Stimulated activated CD4-positive, alpha-beta T cell treated with anti-CD3 and anti-CD28 coated beads, Interleukin-4, amount 100 ng/mL, for 48 hours (primary cell): ENCODE measurements at places on chromosomes 4 and X.
A peak's percentile ranks its signal among the peaks of the same experiment; 100 is the strongest.

- DNase-seq: no peak
Measured at GRCh38 chr4:37983951-37984350, 23.8 kb downstream of the PTTG2 start.

DNA sequence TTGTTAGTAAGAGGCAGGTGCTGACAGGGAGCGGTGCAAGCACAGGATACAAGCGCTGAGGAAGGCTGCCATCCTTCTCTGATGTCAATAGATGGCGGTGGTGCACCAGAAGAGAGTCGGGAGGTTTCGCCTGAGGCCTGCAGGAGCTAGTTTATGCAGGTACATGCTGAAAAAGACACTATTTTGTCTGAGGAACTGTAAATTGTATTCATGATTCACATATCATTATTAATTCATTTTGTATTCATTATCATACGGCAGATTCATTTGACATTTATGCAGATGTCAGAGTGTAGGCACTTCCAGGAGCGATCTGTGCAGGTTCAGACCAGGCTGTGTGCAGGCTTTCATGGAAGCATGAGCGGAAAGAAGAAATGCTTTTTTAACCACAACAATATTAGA lies 824.0 kb downstream of the STIM2 start:
- peak; percentile 6 for DNase-seq

DNA sequence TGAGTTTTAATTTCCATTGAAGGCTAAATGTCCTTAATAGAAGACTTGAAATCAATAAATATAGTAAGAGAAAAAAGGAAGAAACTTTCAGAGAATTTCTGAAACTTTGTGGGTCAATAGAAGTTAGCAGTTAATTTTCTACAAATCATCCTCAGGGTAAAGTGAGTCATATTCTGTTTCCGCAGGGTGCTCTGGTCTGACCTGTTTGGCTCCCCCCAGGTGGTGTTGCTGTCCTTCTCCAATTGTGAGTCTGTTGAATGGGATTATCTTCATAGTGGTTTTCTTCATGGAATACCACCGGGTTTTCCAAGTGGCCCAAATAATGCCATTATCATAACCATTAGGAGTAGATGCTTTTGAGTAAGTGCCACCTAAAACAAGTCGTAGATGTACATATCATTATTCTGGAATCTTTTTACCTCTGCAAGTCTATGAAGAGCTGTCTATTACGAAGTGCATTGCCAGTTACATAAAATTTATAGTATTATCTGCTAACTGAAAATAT lies 7.7 kb downstream of the FGG start:
- no peak for DNase-seq

DNA sequence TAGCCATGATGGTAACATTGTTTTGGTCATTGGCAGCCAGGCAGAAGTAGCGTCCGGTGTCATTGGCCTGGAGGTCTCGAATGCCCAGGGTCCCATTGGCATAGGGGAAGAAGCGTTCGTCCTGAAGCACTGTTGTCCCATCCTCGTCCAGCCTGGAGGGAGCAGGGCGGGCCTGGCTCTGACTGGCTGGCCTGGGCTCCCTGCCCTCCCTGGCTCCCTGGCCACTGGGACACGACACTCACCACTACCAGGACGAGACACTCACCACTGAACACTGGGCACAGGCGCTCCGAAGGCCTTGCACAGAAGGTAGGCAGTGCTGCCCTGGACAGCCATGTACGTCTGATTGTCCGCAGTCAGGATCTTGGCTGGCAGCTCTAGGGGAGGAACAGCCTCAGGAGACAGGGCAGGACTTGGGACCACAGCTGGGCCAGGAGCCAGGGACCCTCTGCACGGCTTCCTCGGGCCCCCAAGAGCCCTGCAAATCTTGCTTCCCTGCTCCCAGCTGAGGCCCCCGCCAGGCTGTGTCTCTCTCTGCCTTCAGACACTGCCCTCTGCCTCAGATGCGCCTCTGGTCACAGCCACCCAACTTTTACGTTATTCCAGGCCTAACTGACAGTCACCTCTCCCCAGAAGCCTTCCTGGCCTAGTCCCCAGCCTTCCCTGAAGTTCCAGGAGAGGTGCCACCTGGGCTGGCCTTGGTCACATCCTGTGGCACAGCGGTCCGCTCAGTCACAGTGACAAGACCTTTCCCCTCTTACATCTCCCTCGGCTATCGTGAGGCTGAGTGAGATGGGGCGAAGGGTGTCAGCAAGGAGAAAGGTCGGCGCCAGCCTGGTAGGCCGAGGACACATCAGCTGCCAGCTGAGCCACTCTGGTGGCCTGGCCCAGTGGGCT lies 17.1 kb downstream of the L1CAM start:
- no peak for DNase-seq

- no peak for DNase-seq
Measured at GRCh38 chr4:79258614-79259176, 67.2 kb downstream of the NAA11 start.

- peak; percentile 4 for DNase-seq
Measured at GRCh38 chrX:106726485-106727437, at the start of gene RNF128. RNF128 (plus strand) TSS chrX:106726701; CDS start chrX:106726914, 213 bp downstream.

DNA sequence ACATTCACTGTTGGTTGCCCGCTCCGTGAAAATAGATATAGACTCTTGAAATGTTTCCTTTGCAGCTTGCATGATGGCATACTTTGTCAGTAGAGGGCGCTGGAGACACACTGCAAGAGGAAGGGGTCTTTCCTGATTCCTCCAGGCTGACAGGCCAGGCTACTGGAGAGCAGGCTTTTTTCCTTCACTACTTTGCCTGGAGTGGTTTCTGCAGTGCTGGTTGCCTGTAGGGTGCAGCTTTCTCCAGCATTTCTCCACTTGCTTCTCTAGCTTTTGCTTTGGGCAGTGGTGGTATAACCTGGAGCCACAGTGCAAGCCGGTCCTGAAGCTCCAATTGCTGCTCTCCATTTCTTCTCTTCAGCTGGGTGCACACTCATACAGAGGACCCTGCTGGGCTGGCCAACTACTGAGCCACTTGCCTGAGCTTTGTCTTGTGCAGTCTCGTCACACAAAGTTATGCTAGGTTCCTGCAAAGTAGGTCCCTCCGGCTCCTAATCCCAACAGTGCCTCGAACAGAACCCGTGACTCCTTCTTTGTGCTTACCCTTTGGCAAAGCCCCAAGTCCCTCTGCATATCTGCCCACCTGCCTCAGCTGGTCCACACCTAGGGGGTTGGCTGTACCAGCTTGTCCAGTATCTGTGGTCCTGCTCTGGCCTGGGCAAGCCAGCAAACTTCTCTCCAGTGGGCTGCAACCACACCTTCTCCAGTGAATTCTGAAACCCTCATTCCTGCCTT lies 46.3 kb downstream of the RASSF6 start:
- peak; percentile 3 for DNase-seq

DNA sequence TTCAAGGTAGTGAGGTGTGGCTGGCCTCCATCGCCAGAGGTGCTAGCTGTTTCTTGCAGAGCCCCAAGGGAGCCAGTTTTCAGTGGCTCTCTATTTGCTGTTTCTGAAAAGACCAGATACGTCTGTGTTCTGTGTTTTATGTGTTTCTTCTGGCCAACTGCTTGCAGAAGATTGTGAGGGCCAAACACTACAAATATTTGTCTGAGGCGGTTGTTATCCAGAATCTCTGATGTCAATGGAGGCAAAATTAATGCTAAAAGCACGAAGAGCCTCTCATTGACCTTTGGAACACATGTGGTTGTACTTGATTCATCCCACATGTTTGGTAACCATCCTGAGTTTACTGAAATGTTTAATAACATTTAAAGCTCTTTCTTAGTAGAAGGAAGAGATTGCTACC lies 113.9 kb downstream of the CT47B1 start:
- DNase-seq: no peak

- DNase-seq: no peak
Measured at GRCh38 chrX:150569155-150569477, 695 bp downstream of the MTM1 start.

- DNase-seq: no peak
Measured at GRCh38 chrX:6890544-6891261, 256.8 kb upstream of the STS start.

DNA sequence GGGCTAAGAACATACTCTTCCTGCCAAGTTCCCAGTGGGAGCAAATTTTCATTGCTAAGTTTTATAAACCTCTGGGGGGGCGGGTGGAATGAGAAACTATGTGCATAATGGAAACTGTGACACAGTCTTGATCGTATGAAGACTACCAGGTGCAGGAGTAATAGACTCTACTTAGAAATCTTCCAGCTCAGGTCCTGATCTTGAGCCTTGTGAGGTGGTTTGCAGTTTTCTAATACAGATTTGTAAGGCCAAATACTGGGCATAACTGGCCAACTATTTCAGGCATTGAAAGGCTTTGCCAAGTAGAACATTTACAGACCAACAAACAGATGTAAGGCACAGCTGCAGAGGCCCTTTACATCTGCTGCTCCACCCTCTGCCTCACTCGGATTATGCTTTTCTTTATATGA lies 89.7 kb upstream of the CBR4 start:
- no peak for DNase-seq

- no peak for DNase-seq
Measured at GRCh38 chrX:114717921-114718320, 134.0 kb downstream of the HTR2C start.

GRCh38 chr4:123088501-123088900 lies 166.1 kb upstream of the NUDT6 start:
- no peak for DNase-seq

GRCh38 chr4:99754756-99755155 lies 61.9 kb upstream of the DAPP1 start:
- DNase-seq: no peak

DNA sequence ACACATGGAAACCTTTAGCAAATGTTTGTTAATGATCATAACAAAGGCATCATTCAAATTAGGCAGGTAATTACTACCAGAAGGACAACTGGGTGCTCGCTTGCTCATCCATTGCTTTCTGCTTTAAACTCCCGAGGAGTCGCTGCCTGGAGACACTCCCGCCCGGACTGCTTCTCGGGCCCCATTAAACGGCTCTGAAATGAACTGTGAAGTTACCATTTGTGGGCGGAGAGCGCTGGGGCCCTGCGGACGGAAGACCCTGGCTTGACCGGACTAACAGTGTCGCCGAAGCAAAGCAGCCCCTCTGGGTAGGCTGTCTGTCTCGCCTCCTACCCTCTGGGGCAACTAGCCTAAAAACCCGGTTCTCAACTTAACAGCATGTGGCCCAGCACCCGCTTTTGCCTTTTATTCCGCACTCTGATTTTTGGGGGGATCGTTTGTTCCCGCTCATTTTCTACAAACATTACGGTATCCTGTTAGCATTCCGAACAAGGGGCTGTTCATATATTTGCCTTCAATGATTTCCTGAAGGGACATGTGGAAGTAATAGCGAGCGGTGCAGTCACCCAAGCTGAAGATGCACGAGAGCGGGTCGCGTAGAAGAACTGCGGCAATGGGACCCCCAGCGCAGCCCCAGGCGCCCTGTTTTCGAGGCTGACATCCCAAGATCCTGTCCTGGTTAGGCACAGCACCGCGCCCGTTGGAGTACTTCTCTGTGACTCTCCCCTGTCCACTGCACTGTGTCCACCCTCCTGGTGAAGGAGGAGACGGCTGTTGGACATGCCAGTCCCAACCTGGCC lies 1.6 kb upstream of the PDGFRA start:
- no peak for DNase-seq

DNA sequence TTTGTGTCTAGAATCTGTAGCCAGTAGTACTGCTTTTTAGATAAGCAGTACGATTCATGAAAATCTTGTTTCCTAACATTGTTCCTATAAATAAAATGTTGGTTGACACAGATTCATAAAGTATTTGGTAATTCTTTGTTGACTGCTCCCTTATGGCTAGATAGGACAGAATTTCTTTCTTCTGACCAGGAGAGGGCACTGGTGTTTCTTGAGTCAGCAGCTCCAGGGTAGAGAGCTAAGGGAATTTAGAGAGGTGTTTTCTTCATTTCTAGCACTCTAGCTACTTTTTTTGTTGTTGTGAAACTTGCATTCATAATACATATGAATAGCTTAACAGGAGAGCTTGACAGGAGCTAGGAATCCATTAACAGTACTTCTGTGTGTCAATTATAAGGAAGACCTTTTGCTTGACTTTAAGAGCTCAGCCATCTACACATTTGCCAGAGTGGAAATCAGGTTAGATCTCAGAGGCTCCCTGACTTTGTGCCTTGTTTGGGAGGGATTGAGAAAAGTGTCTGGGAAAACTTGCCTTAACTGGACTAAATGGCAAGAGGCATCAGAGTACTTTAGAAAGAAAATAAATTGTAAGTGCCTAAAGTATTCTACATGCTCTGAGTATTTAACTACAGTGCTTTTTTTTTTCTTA lies 756.1 kb downstream of the SH3BGRL start:
- no peak for DNase-seq

GRCh38 chr4:176444741-176445140 lies 125.0 kb downstream of the SPCS3 start:
- DNase-seq: no peak

GRCh38 chr4:106530024-106530361 lies 161.4 kb upstream of the GIMD1 start:
- no peak for DNase-seq

GRCh38 chrX:8067754-8068462 lies 103.2 kb downstream of the VCX2 start:
- no peak for DNase-seq

DNA sequence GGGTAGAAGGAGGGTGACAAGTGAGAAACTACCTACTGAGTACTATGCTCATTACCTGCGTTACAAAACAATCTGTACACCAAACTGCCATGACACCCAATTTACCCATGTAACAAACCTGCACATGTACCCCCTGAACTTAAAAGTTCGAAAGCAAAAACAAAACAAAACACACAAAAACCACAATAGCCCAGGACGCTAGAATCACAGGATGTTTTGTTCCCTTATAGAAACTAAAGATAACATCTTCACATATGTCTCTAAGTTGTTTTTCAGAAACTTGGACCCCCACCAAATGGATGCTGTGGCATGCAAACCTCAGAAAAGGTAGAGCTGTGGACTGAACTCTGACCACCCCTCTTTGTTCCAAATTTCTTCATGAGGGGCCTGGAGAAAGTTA lies 25.2 kb upstream of the PNMA5 start:
- DNase-seq: no peak

GRCh38 chr4:81828991-81829390 lies 357.3 kb upstream of the RASGEF1B start:
- DNase-seq: no peak

DNA sequence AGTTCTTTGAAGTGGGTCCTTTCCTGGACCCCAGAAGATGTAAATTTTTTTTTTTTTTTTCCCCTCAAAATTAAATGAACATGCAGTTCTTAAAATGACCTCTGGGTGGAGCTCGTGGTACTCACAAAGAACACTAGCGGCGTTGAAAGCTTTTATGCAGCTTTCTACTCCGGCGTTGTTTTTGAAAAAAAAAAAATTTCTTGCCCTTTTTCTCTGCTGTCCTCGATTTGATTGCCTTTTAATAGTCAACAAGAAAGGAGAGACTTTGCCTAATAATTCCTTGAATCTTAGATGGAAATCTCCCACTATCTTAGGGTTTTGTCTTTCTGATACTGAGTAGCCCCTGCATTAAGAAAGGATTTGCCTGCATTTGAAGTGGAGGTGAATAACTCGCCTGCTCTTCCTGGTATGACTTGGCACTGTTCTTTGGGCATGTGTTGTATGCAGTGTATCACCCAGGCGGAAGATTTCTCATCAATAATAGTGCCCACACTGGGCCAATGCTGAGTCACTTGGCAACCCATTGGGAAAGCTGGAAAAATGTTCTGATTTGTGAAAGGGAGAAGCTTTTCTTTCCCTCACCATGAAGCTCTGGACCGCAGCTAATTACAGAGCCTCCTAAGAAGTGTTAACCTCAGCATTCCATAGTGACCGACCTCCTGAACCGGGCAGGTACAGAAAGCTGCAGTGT lies 104.0 kb downstream of the PHEX start:
- DNase-seq: no peak

GRCh38 chr4:80419946-80420345 lies 84.4 kb downstream of the CFAP299 start:
- DNase-seq: no peak

- no peak for DNase-seq
Measured at GRCh38 chr4:39514888-39515401, 12.3 kb downstream of the UGDH start.
